ENCODE measurements at places on chromosomes 12 and 14.

DNA sequence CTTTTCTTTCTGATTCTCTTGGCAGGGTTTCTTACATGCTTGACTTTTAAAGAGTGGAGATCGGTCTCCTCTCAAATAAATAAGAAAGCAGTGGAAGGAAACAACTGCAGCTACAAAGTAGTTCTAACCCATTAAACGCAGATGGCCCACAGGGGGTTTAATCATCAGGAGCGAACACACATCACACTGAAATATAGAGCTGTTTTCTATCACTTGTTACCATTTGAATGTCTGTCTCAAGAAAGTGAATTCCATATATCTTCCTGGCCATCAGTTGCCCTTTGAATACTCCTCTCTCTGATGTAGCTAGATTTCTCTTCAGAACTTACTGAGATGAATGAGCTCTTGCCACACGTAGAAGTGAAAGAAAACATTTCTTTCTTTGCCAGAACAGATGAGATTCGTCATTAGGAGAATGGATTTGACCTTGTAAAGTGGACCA is 29.1 kb downstream of the ALX1 start:
- no peak for DNase-seq

GRCh38 chr14:32298346-32298745 is 30.8 kb upstream of the AKAP6 start:
- DNase-seq, result no peak

DNA sequence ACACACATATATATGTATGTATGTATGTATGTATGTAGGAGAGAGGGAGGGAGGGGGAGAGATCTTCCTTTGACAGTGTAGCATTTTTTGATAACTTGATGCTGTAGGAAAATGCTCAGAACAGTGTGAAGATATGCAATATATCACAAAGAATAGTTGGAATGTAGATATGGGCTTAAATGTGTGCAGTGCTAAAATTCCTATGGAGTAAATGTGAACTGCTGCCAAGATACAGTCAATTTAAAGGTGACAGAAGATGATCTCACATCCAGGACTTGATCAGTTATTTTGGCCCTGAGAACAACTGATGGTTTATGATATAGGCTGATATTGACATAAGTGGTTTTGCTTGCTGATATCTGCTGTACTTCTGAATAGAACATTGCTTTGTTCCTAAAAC is 84.2 kb downstream of the DAAM1 start:
- DNase-seq, result no peak

GRCh38 chr12:30732954-30733637 is 21.7 kb downstream of the CAPRIN2 start:
- DNase-seq, result no peak

- DNase-seq, result no peak
Measured at GRCh38 chr12:18224745-18225144, 36.6 kb upstream of the PIK3C2G start.

DNA sequence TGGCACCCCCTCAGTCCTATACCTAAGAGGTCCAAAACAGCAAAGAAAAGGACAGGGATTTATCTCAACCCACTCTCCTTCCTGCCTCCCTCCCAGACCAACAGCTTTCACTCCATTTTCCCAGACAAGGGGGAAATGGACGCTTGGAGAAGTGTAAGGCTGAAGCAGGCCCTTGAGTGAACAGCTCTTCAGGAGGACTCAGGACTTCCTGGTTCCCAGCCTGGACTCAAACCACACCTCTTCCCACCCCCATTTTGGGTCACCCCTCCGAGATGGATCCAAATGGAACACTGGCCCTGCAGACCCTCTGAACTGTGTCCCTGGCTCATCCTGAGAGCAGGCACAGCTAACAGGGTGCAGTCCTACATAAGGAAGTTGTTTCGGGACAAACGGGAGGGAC is 2.7 kb downstream of the KMT2D start:
- DNase-seq, result no peak

DNA sequence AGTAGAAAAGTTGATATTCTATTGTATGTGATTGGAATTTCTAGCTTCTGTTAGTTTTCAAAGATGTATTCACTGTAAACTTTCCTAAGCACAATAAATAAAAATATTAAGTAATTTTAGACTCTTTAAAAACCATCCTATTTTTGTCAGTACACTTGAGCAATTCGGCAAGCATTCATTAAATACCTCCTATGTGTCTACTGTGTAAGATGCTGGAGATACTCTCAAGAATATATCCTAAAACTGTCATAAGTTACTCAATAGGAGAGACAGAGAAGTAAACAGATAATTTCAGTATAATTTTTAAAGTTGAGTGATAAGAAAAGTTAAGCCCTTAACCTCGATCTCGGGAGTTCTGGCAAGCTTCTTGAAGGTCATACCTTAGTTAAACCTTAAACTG is 46.1 kb downstream of the FANCM start:
- no peak for DNase-seq

DNA sequence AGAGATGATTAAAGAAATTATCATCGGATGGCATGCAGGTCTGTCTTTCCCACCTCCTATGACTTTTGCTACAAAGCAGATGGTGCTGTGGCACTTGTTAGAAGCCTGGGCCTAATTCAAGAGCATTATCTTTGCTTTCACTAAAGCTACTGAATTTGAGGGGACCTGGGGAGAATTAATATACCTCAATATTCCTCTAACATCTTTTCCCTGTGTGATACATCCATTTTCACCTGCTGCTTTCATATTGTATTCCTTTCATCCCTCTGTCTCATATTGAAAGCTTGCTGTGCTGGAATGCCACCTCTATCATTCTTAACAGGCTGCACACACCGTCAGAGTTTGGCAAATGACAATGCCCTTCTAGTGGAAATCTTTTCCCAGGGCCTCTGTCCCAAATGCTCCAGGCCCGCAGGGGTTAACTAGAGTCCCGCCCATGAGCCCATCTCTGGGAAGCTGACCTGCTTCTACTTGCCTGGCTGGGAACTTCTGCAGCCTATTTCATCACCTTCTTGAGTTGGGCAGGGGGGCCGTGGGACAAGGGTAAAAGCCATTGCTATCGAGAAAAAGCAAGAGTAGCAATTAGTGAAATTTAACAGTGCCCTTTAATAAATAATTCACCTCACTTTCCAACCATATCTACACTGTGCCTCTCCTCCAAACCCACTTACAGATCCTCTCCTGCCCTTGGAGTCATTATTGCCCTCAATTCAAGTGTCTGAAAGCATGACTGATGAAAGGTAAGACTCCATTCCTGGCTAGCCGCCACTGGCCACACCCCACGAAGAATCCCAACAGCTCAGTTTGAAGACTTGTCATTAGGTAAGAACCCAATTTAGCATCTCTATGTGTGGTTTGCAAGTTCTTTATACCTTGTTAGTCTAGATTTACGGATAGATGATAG is 126.7 kb upstream of the BTG1 start:
- no peak for DNase-seq

All from CD4-positive, alpha-beta T cell treated with Interleukin-1 beta for 1 hour (primary cell).